ENCODE measurements at places on chromosomes 11 and 22.

DNA sequence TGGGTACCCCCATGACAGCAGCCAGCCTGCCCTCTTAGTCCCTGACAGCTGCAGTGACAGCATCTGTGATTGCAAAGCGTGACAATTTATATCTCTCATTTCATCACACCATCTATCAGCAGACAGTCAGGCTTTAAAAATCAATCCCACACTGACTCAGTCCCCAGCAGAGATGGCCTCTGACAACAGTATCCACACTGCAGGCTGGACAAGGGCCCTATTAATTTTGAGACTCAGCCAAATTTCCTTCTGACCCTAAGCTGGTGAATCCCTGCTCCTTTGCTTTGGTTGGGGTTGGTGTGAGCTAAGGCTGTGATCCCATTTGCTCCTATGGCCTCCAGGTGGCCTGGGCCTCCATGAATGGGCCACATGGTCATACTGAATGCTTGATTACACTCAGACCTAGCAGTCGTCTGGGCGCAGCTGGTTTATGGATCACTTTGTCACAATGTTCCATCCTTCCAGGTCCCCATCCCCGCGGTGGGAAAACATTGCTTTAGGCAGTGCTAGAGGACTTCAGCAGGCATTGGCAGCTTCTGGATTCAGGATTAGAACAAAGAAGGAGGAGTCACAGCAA, 68.2 kb upstream of the B3GAT1 start:
- no peak for DNase-seq

- no peak for DNase-seq
Observed at GRCh38 chr22:33823552-33823951, 96.7 kb downstream of the LARGE1 start.

GRCh38 chr11:8056810-8057463, 24.1 kb upstream of the TUB start:
- DNase-seq = no peak

DNA sequence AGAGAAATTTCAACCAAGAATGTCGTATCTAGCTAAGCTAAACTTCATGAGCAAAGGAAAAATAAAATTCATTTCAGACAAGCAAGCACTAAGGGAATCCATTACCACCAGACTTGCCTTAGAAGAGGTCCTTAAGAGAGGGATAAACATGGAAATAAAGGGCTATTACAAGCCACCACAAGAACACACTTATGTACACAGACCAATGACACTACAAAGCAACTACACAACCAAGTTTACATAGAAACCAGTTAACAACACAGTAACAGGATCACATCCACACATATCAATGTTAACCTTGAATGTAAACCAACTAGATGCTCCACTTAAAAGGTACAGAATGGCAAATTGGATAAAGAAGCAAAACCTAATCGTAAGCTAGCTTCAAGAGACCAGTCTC, 38.0 kb downstream of the TMEM123 start:
- DNase-seq = no peak

DNA sequence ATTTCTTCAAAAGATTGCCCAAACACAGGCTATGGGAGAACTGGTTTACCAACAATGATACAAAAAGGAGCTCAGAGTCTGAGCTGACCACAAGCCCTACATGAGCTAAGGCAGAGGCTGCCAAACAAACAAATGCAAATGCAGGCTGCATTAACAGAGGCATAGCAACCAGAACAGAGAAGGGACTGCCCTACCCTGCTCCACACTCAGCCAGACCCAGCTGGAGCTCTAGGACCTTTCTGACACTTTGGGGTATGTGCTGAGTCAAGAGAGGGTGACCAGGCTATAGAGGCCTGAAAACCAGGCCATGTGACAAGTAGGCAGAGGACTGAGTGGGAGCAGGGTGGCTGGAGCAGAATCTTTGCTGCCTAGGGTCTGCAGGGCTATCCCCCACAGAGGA, 17.8 kb upstream of the P2RY2 start:
- DNase-seq = no peak

DNA sequence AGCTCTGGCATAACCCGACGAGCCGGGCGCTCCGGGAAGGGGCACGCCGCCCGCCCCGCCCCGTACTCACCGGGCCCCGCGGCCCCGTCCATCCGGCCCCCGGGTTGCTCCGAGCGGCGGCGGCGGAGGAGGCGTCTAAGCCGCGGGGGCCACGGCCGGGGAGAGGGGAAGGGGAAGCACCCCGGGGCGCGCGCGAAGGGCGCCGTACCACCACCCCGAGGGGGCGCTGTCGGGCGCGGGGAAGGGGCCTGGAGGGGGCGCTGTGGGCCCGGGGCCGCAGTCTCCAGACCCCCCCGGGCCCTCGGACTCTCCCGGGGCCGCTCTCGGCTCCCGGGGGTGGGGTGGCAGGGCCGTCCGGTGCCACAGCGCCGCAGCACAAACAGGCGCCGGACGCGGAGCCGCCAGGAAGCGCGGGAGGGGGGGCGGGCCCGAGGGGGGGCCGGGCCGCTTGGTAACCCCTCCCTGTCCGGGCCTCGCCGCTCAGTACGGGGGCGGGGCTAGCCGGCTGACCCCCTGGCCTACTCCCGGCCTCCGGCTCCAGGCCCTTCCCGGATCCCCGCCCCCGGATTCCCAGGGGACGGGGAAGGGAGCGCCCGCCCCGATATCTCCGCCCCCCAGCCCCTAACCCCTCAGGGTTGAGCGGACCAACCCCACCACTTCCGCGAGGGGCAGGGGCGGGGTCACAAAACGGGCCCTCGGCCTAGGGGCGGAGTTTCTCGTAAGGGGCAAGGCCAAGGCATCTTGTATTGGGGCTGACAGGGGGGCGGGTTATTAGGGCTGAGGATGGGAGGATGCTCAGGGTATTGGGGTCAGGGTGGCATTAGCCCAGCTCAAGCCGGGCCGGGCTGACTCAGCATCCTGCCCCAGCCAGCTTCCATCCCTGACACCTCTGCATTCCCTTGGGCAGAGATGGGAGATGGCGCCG, at the start of the genes EML3 and ROM1:
EML3 (minus strand) TSS at position 410 of the 925 bp plus-strand sequence; CDS start at position 92, 318 bp downstream.
ROM1 (plus strand) TSS at position 892 of the 925 bp plus-strand sequence; CDS start at position 917, 25 bp downstream.
- DNase-seq = peak; percentile 90

Measured in immature natural killer cell (primary cell).